KG1 (cell line): ENCODE measurements at places on chromosomes 12 and 14.
A peak's percentile ranks its signal among the peaks of the same experiment; 100 is the strongest.

DNA sequence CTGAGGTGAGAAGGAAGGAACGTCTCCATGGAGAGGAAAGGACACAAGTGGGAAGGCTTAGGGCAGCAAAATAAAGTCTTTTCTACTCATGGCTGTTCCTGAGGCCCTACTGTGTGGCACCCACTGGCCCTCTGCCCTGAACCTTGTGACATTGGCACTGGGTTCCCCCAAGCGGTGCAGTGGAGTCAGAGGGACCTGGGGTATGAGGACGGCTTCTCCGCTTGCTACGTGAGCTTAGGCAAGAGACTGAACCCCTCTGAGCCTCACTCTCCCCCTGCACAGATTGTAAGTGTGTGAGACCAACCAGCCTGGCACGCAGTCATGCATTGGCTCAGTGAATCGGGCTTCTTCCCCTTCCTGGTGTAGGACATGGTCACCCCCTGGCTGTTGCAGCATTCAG lies 19.7 kb downstream of the SLC6A12 start:
- no peak for DNase-seq

- DNase-seq, result no peak
Measured at GRCh38 chr14:30874120-30874998, at the start of gene COCH. COCH (plus strand) TSS chr14:30874559; CDS start chr14:30874939, 380 bp downstream.

DNA sequence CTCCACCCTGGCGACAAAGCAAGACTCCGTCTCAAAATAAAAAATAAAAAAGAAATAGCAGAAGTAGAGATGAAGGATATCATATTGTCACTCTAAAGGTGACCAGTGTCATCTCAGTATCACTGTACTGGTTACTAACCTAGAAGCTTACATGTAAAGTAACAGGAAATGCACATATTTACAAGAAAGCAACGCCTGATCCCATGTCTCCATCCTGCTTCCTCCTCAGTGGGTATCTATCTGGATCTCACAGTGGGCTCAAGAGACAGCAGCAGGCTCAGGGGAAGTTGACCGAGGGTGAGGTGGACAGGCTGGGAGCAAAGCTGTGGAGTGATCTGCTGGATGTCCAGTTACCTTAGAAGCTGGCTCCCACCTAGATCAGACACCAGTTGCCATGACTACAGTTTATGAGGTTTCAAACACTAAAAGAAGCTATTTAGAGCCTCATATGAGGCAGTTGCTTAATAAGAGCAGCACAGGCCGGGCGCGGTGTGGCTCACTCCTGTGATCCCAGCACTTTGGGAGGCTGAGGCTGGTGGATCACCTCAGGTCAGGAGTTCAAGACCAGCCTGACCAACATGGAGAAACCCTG lies 10.5 kb downstream of the MTRFR start:
- DNase-seq, result no peak

GRCh38 chr14:102417001-102417431 lies 54.3 kb downstream of the TECPR2 start:
- no peak for DNase-seq

GRCh38 chr12:3671330-3672112 lies 81.4 kb downstream of the CRACR2A start:
- DNase-seq, result no peak

GRCh38 chr14:77040741-77041653 lies 12.5 kb upstream of the IRF2BPL start:
- DNase-seq, result peak; percentile 83

GRCh38 chr14:35808076-35808637 lies 938 bp downstream of the RALGAPA1 start:
- DNase-seq, result no peak

- DNase-seq, result no peak
Measured at GRCh38 chr14:62364800-62365280, 602.6 kb downstream of the SNAPC1 start.

- no peak for DNase-seq
Measured at GRCh38 chr12:56657416-56658379, 11.9 kb upstream of the ATP5F1B start.

DNA sequence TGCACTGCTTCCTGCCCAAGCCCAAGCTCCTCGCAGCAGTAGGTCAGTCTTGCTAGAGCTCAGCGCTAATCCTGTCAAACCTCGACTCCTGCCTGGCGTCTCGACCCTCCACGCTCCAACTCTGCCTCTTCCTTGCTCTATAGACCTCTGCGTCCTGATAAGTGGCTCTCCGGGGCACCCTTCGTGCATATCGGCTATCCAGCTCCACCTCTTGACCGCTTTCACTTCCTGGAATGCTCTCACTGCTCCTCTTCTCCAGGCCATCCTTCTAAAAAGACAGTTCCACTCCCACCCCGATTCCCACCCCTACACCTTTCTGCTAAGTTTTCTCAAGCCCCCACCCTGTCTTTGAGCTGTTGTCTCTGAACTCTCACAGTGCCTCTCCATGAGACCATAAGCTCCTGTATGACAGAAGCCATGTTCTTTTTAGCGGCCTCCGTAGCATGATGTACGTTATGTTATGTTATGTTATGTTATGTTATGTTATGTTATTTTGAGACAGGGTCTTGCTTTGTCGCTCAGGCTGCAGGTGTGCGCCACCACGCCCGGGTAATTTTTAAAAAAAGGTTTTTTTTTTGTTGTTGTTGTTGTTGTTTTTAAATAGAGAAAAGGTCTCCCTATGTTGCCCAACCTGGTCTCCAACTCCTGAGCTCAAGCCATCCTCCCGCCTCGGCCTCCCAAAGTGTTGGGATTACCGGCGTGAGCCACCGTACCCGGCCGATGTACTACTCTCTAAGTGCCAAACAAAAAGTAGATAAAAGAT lies 601 bp downstream of the COX14 start:
- DNase-seq, result no peak

GRCh38 chr12:76529226-76529918 lies 30.2 kb downstream of the OSBPL8 start:
- DNase-seq, result no peak

DNA sequence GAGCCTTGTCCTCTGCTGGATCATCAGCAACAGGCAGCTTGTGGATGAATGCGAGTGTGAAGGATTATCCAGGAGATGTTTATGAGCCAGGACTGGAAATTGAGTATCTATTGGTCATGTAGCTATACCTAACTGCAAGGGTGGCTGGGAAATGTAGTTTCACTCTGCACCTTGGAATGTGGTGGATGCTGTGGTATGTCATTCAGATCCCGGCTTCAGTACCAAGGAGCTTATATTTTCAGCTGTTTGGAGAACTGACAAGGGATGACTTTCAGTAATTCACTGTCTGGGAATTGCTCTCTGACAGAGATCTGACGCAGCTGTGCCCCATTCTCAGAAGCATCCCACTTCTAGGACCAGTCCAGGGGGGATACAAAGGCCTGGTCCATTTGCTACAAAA lies 792.3 kb upstream of the NOVA1 start:
- no peak for DNase-seq

DNA sequence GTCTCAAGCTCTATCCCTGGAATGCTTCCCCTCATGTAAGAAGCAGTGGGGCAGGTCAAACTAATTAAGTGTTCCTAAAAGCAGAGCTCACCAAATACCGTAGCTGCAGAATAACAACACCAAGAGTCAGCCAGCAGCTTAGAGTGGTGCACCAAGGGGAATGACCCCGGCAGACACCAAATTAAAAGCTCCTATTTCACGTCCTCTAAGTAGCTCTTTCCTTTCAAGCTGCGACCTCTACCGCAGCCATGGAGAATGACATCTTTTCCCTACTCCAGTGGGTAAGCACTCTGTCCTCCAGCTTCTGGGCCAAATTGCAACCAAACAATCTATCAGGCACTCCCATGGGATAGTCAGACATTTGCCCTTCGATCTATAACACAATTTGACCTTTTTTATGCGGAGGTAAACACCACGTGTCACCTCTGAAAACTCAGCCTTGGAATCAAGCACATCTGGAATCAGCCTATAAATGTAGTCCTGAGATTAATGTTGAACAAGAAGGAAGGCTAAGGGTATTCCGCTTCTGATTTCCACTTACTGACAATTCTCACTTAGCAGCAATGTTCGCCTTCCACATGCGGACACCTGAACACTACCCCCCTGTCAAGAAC lies 67.6 kb upstream of the CDKN3 start:
- no peak for DNase-seq

GRCh38 chr12:110577864-110578693 lies 5.0 kb downstream of the PPTC7 start:
- DNase-seq, result no peak

GRCh38 chr12:51127050-51127729 lies 43.8 kb upstream of the CSRNP2 start:
- no peak for DNase-seq

- no peak for DNase-seq
Measured at GRCh38 chr14:92716131-92716530, 32.3 kb downstream of the LGMN start.

DNA sequence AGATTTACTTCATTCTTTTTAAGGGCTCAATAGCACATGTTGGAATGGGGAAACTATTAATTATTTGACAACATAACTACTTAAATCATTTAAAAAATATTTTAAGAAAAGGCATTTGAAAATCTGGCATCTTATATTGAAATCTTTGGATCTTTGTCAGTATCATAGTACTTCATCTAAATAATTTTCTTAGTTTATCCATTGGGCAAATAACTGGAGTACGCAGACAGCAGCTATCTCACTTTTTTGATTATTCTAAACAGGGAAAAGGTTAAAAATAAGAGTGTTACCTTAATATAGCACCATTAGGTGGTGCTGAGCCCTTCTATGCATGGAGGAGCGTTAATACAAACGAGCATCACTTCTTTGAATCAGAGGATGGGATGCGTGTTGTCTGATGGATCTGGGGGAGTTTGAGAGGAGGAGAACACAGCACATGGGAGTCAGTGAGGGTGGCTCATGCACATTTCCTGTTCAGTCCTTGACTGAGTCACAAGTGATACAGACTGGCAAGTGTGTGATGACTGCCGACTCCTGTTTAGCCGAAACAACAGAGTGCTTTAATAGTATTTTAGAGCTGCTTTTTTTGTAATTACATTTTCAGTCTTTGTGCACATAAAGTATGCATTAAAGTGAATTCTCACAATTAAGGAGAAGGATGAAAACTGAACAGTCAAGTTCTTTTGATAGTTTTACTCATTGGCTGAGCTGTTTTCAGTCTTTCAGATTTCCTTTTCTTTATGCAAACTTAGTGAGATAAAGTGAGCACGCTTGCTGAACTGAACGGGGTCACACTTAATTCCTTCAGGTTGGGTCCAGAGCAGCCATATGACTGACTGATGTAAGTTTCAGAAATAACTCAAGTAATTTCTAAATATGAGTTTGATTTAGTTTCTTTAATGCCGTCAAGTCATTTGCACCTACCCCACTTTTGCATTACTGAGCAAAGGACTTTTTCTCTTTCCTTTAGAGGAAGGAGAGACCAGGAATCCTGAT lies 92.7 kb downstream of the DIP2B start:
- DNase-seq, result no peak

DNA sequence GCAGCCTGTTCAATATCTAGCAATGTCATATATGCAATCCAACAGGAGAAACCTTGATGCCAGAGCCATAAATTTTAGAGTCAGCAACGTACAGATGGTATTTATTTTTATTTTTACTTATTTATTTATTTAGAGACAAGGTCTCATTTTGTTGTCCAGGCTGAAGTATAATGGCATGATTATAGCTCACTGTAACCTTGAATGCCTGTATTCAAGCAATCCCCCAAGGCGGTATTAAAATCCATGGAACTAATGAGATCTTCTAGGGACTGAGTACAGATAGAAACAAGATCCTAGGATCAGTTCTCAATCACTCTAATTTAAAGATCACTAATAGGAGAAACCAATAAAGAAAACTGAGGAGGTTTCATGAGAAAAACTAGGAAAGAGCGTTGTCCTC lies 89.3 kb downstream of the SLCO1B1 start:
- DNase-seq, result no peak

GRCh38 chr12:52392465-52393007 lies 7.1 kb upstream of the KRT84 start:
- no peak for DNase-seq

DNA sequence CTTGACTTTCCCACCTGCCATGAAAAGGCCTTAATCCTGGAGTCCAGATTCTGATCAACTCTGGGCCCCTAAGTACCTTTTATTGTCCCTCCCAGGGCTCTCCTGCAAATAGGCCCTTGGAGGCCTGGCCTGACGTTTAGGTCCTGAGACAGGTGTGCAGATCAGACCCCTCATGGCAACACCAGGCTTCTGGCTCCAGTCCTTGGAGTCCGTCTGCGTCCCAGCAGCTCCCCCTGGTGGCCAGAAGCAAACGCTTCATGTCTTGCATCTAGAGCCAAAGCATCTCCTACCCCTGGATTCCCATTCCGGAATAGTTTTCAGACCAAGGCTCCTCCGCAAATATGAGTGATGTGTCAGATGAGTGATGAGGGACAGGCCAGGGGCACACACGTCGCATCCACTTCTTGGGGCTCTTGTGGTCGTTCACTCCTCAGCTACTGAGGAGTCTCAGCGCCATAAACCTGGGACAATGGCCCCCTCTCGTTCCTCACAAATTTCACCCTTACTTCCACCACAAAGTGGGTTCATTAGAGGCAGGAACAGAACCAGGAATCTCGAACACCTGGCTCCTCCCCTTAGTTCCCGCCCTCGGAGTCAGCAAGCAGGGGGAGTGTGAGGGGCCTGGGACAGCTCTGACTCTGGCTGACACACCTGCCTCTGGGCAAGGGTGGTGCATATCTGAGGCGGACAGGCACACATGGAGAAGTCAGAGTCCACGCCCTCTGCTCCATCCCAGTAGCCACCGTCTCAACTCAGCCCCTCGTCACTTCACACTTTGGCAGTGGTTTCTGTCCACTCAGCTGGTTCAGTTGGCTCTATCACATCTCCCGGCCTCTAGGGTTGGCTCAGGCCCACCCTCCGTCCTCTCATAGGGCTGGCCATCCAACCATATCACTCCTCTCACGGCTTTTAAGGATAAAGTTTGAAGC lies 77.9 kb upstream of the PWP1 start:
- DNase-seq, result peak; percentile 34

GRCh38 chr14:68939893-68940613 lies 39.0 kb downstream of the ACTN1 start:
- no peak for DNase-seq

DNA sequence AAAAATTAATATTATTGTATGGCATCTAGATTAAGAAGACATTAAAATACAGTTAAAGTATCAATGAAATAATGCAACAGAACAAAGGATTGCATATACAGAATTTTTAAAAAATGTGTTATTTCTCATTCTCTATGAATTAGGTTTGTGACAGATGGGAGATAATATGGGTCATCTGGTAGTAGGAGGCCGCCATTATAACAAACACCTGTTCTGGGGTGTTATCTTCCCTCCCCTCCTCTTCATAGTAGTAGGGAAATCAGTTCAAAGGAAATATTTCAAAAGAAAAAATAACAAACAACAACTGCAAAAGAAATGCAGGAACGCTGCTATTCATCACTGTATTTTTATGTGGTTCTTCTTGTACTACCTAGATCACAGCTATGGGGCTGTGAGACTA lies 187.0 kb upstream of the ATP2B1 start:
- DNase-seq, result no peak

GRCh38 chr12:65496617-65497016 lies 218.1 kb downstream of the MSRB3 start:
- no peak for DNase-seq

DNA sequence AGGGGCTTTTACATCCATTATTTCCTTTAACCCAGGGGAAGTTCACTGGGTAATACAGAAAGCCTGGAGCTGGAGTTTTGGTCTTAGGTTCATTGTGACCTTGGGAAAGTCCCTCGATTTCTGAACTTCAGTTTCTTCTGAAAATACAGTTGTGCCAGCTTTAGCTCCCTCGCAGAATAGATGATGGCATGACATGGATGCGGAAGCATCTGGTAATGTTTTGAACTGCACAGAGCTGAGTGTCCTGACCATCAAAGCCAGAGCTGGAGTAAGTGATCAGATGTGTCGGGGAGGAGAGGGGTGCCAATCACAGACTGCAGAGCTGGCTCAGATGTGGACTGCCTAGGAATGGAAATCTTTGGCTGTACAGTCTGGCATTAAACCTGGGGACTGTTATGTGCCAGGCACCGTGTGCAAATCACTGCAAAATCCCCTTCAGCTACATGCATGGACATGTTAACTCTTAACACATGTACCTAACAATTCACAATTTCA lies 180.9 kb downstream of the ETV6 start:
- DNase-seq, result no peak
